Neural progenitor cell (in vitro differentiated cells): ENCODE measurements at places on chromosomes 4 and X. TPM values are rescaled to one million over a fixed set of nuclear protein-coding genes. Genes with fewer than 3 reads are reported as not detected.

TKTL1 gene
- 0.22 TPM in 1 of 2 replicates, not detected in the other for total RNA-seq

PAGE2 gene
- total RNA-seq: 0.69 TPM in 1 of 2 replicates, not detected in the other

TSPAN6 gene
- total RNA-seq: 138 and 205 TPM in 2 replicates

JADE3 gene
- 22.0 and 28.1 TPM in 2 replicates for total RNA-seq

ASIC5 gene
- not detected in 2 replicates for total RNA-seq

XKRX gene
- 1.4 and 1.5 TPM in 2 replicates for total RNA-seq

F8A2 gene
- not detected in 2 replicates for total RNA-seq

CTAG1B gene
- not detected in 2 replicates for total RNA-seq

DCAF12L2 gene
- total RNA-seq: 1.6 and 2.4 TPM in 2 replicates

RRAGB gene
- total RNA-seq: 12.9 and 15.7 TPM in 2 replicates

ANKRD17 gene
- 61.9 and 67.3 TPM in 2 replicates for total RNA-seq

PNMA6A gene
- total RNA-seq: 0.64 and 3.2 TPM in 2 replicates

RBM41 gene
- total RNA-seq: 16.6 and 29.1 TPM in 2 replicates

GATB gene
- total RNA-seq: 17.9 and 22.9 TPM in 2 replicates

AFF1 gene
- total RNA-seq: 25.5 and 29.0 TPM in 2 replicates

ARHGAP6 gene
- total RNA-seq: 1.1 and 1.2 TPM in 2 replicates

ETDA gene
- not detected in 2 replicates for total RNA-seq

MAP7D2 gene
- 2.0 and 2.6 TPM in 2 replicates for total RNA-seq

AMBN gene
- 0.15 TPM in 1 of 2 replicates, not detected in the other for total RNA-seq

HPGD gene
- total RNA-seq: not detected in 2 replicates

KLKB1 gene
- total RNA-seq: 0.39 TPM in 1 of 2 replicates, not detected in the other

CYBB gene
- 0.28 TPM in 1 of 2 replicates, not detected in the other for total RNA-seq

LGI2 gene
- 0.56 and 0.99 TPM in 2 replicates for total RNA-seq

SLC38A5 gene
- 2.3 and 6.7 TPM in 2 replicates for total RNA-seq

SSX1 gene
- total RNA-seq: not detected in 2 replicates

PARM1 gene
- 1.2 and 1.6 TPM in 2 replicates for total RNA-seq

HPSE gene
- total RNA-seq: 0.28 and 0.73 TPM in 2 replicates

NDP gene
- 2.3 and 2.5 TPM in 2 replicates for total RNA-seq

ASB11 gene
- total RNA-seq: not detected in 2 replicates

AKAP4 gene
- not detected in 2 replicates for total RNA-seq

CLRN2 gene
- total RNA-seq: not detected in 2 replicates

LRBA gene
- total RNA-seq: 94.3 and 111 TPM in 2 replicates

AFP gene
- 0.62 TPM in 1 of 2 replicates, not detected in the other for total RNA-seq

FOXR2 gene
- not detected in 2 replicates for total RNA-seq

FREM3 gene
- not detected in 2 replicates for total RNA-seq

CT45A10 gene
- not detected in 2 replicates for total RNA-seq

SPANXN4 gene
- not detected in 2 replicates for total RNA-seq

MFSD8 gene
- 31.7 and 46.7 TPM in 2 replicates for total RNA-seq

PPP1R2C gene
- total RNA-seq: not detected in 2 replicates

NUP62CL gene
- 9.8 and 16.9 TPM in 2 replicates for total RNA-seq

NLGN4X gene
- 10.1 and 17.6 TPM in 2 replicates for total RNA-seq

PWWP3B gene
- total RNA-seq: 5.2 and 5.8 TPM in 2 replicates

CXCL6 gene
- 0.71 and 1.5 TPM in 2 replicates for total RNA-seq

CYTL1 gene
- total RNA-seq: 1.1 and 3.1 TPM in 2 replicates

ZIC3 gene
- total RNA-seq: 2.6 and 3.4 TPM in 2 replicates

UCHL1 gene
- 535 and 638 TPM in 2 replicates for total RNA-seq

GPR50 gene
- total RNA-seq: 0.47 and 2.2 TPM in 2 replicates

EREG gene
- total RNA-seq: not detected in 2 replicates

HADH gene
- 37.2 and 49.9 TPM in 2 replicates for total RNA-seq

DKK2 gene
- 0.03 TPM in 1 of 2 replicates, not detected in the other for total RNA-seq

VGLL1 gene
- total RNA-seq: not detected in 2 replicates

FRG2 gene
- total RNA-seq: not detected in 2 replicates
